Naive B cell (primary cell): ENCODE measurements at places on chromosomes 16 and 17.

DNA sequence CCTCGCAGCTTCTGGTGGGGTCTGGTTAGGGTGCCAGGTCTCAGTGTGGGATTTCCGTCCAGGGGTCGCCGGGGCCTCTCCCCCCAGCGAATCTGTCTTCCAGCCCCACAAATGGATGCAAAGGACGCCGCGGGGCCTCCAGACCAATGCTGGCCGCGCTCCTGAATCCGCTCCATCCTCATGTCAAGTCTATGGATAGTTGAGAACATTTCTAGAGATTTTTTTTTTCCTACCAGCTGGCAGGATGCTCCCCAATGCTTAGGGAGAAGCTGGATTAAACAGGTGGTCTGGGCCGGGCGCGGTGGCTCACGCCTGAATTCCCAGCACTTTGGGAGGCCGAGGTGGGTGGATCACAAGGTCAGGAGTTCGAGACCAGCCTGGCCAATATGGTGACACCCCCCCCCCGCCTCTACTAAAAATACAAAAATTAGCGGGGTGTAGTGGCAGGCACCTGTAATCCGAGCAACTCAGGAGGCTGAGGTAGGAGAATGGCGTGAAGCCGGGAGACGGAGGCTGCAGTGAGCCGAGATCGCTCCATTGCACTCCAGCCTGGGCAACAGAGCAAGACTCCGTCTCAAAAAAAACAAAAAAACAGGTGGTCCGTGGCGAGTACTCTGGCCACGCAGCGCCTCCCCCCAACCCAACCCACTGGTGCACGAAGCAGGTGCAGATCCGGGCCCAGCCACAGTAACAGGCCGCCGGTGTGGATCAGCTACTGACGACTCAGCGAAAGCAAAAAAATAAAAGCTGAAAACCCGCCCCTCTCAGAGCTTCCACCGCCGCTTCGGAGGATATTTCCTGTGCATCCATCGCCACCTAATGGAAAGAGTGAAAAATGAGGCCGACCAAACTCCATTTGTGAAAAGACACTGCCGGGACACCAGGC, 1.1 kb upstream of the NXN start:
- DNase-seq, result peak; percentile 86

GRCh38 chr17:27995554-27995953, 46.9 kb upstream of the NLK start:
- DNase-seq, result no peak

DNA sequence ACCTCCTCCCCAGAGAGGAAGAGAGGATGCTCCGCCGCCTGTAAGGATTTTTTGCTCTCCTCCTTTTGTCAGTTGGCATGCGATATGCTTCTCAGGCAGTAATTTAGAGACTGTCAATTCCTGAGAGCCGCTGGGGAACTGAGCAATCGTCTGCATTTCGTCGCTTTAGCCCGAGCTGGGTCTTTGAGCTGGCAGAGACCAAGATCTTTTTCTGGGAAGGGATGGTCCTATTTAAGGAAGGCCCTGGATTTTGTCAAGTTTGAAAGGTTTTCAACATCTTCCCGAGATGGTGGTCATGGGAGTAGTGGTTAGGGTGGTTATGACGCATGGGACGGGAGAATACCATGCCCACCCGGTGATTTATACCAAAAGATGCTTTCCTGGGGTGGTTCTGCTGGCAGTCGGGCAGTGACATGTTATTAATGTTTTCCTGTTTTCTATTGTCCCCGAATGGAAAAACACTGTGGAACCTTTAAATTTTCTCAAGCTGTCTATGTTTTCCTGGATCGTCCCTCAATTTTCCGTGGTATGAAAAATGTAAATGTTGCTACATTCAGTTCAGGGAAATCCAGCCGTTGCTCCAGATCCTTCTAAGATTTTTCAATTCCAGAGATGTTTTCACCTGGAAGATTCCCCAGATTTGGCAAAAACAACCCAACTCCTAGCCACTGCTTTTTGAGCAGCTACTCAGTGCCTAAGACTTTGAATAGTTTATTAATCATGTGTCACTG, 586.4 kb downstream of the MAF start:
- no peak for DNase-seq

DNA sequence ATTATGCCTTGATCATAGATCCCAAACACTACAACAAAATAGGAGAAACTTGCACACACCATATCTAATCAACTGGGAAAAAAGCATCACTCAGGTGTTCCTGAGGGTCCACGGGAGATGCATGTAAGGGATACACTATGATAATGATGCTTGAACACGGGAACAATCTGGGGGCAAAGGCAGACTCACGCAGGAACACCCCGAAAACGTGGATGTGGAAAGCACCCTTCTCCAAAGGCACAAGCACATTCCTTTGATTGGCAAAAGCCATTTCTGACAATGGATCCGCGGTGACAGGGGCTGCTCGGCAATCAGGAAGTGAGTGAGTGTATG, 1.3 kb downstream of the ZNF652 start:
- DNase-seq, result no peak

DNA sequence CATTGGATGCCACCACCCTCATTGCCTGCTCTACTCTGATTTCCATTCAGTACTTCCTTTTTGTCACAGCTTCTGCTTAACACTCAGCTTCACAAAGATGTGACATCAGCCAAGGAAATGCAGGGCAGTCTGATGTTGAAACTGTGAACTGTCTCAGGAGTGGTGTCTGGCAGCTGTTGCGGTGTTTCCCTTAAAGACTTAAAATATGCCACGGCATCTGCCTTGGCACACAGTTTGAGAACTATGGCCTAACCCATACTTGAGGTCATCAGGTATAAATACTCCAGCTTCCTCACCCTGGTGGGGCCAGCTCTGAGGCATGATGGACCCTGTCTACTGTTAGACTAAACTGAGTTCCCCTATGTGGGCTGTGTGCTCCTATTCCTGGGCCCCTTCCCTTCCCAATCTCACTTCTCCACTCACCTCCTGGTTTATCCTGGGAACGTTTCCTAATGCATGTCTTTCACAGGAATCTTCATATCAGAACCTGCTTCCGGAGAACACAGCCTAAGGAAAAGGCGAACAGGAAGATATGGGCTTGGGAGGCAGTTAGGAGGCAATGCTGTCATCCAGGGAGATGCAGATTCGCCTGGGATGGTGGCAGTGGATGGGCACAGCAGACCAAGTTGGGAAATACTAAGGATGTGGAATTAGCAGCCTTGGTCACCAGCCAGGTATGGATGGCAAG, 96.5 kb downstream of the WSCD1 start:
- DNase-seq, result no peak

GRCh38 chr17:51650772-51651171, 390.4 kb downstream of the UTP18 start:
- DNase-seq, result no peak

DNA sequence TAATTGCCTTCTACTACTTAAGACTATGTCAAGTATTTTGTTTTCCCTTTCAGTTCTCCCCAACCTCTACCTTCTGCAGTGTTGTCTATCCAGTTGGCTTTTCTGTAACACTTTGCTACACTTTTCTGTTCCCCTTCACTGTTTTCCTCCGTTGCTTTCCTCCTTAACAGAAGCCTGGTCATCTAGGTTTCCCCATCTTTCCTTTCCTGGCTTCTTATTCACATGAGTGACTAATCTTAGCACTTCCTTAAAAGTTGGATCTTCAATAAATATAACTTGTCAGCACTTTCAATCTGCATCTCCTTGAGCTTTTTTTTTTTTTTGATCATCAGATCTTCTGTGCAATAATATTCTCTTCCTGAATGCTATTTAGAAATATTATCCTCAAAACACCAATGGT, 2.8 kb upstream of the SLFN11 start:
- DNase-seq, result no peak

GRCh38 chr16:25253322-25253721, 4.3 kb downstream of the ZKSCAN2 start:
- no peak for DNase-seq

DNA sequence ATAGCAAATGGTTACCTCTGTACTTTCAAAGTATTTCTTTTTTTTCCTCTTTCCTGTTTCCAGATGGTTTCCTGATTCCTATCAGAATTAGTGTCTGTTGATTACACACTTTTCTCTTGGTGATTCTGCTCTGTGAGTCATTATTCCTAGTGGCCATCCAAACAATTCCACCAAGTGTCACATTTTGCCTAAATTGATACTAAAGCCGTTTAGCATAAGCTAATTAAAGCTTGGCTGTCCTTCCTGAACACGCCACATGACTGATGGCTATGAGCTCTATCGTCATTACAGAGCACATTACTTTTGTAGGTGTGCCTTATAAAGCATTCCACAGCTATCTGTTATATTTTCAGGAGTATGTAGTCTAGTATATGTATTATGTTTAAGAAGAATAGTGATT, 671.2 kb downstream of the CDH8 start:
- no peak for DNase-seq

DNA sequence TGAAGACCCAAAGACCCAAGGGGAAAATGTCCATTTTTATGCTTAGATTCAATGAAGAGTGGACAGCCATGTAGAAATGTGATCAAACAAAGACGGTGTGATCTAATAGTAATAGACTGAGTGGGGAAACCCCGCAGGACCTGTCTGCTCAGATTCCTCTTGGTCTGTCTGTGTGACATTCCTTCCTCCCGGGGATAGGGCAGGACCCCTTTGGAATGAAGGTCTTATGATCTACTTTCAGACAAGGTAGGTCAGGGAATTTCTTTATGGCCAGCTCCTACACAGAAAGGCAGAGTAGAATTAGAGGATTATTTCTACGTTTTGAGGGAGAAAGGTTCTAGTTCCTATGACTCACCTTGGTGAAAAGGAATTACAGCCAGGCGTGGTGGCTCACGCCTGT, 267.6 kb downstream of the STX8 start:
- DNase-seq, result no peak

GRCh38 chr16:31093132-31093703, 1.4 kb downstream of the VKORC1 start:
- no peak for DNase-seq

DNA sequence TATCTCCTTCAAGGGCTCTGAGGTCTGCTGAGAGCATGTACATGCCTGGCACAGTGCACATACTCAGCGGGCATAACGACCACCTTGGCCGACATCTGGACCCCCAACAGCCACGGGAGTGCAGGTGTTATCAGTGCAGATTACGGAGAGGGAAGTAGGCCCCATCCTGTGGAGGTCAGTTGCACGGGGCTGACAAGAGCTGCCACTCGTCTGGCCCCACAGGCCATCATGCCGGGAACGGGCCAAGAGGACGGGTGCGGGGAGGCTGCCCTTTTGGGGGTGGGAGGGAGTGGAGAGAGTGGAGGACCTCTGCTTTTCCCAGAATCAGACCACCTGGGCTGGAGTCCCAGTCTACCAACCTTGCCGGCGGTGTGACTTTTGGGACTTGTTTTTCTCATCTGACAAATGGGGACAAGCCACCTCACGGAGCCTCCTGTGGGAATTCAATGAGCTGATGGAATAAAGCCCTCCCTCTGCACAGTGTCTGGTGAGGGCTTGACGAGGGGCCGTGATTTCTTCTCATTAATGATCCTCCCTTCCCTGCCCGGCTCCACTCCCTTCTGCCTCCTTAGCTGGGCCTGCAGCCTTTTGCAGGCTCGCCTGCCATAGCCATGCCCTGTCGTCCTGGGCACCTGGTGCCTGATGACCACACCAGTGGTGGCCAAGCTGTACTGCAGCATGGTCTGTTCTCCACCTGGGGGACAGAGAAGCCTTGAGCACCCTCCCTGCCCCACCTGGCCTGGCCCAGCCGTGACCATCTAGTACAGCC, 4.6 kb downstream of the PRSS33 start:
- no peak for DNase-seq

DNA sequence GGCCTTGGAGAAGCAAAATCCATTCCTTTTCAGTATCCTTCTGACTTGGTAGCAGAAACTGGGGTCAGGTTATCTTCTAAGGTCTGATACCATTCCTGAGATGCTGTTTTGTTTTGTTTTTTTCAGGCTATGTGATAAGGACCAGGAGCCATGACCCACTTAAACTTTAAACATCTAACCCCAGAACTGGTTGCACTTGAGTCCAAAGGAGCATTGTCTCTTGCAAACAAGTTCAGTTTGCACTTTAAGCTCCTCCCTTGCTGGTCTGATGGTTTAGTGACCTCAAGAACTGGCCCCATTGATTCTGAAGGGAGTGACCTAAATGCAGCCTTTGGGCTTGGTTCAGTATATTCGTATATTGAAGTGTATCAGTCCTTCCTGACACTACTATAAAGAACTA, 75.2 kb downstream of the ERCC4 start:
- no peak for DNase-seq

DNA sequence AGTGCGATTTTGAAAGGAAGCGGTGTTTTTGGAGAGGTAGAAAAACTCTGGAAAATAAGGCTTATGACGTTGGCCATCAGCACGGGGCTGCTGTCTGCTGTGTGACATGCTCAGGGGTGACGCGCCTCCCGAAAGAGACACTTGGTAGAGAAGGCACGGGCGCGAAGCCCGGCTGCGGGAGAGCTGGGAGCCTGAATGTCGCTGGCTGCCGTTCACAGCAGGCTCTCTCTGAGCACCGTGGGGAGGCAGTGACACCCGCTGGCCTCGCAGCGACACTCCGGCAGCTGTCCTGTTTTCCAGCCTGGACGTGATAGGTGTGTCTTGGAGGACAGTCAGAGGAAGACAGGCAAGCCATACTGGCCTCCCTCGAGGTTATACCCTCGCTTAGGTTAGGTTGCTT, 759.1 kb upstream of the RBFOX1 start:
- DNase-seq, result no peak
